RWPE2 (cell line): ENCODE measurements at places on chromosomes 4 and X.
A peak's percentile ranks its signal among the peaks of the same experiment; 100 is the strongest.

GRCh38 chr4:93066749-93067148 lies 761.8 kb upstream of the ATOH1 start:
- DNase-seq = no peak

GRCh38 chr4:81136161-81136905 lies 78.7 kb downstream of the PRKG2 start:
- no peak for DNase-seq

- no peak for DNase-seq
These were observed 118.0 kb downstream of the MANBA start for GRCh38 chr4:102642631-102643298.

DNA sequence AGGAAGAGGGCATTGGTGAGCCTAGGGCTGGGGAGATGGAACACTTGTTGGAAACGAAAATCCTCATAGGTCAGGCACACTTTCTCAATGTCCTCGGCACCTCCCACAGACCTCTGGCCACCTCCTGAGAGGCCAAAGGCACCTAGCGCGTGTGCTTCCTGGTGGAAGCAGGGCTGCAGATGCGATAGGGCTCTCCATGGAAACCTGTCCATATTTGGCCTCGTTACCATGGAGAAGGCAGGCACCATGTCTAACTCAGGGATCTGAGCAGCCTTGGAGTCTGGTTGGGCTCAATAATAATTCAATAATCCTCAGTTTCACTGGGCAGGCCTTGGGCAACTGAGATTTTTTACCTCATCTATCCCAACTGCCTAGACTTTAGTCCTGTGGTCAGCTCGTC lies 58.3 kb downstream of the RAI2 start:
- DNase-seq = no peak

- no peak for DNase-seq
These were observed 14.1 kb downstream of the FAT1 start for GRCh38 chr4:186709517-186709916.

DNA sequence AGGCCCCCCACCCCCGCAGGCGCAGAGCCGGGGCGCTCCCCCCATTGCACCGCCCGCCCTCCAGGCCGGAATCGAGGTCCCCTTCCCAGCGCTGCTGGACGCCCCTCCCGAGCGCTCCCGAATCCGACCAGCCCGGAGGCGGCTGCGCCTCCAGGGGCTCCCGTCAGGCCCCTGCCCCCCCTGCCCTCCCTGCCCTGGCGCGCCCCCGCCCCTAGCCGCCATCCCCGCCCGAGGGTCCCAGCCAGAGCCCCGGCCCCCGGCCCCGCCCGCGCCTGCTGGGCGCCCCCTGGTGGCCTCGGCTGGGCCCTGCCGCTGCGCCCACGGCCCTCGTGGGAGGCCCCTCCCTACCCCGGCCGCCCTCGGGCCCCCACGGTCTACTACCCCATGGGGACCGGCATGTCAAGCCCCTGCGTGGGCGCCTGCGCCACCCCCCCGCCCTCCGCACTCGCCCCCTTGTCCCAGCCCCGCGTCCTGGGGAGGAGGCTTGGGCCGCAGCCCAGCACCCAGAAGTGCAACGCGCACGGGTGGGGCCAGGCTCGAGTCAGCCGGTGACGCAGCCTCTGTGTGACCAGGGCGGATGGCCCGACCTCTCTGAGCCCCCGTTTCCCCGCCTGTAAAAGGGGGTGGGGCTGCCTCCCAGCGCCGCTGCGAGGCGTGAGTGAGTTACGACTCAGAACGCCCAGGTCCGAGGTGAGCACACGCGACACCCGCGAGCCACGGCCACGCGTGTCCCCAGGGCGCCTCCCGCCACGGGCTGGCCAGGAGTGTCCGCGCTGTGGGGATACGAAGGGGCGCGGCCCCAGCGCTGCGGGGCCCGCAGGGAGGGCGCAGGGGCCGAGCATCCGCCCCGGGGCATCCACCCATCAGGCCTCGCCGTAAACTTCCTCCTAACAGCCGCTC lies 104.9 kb downstream of the FAM53A start:
- peak; percentile 80 for DNase-seq

DNA sequence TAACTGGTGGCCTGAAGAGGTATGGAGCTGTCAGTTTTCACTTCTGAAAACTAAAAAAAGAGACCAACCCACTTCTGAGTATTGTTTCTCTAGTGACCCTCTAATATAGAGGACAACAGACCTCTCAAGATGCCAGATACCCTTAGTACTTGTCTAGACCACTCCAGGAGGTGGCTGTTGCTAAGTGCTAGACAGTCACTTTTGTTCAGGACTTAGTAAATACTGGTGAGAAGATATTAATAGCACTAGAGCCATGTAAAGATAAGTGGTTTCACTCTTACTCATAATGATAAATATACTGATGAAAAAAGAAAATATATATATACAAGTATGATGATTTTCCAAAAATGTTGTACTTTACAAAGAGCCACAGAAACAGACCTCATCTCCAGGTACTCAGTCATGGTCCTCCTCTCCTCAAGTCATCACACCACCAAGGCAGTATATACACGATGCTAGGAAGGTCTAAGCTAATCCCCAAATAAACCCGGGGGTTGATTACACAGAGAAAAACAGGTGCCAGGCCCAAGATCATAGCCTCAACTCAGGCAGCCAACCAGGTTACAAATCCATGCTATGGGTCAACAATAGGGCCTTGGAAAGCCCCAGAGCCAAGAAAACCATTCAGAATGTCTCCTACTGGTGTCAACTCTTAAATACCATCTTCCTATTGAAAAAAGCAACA lies 66.9 kb downstream of the ARHGEF9 start:
- DNase-seq = no peak

DNA sequence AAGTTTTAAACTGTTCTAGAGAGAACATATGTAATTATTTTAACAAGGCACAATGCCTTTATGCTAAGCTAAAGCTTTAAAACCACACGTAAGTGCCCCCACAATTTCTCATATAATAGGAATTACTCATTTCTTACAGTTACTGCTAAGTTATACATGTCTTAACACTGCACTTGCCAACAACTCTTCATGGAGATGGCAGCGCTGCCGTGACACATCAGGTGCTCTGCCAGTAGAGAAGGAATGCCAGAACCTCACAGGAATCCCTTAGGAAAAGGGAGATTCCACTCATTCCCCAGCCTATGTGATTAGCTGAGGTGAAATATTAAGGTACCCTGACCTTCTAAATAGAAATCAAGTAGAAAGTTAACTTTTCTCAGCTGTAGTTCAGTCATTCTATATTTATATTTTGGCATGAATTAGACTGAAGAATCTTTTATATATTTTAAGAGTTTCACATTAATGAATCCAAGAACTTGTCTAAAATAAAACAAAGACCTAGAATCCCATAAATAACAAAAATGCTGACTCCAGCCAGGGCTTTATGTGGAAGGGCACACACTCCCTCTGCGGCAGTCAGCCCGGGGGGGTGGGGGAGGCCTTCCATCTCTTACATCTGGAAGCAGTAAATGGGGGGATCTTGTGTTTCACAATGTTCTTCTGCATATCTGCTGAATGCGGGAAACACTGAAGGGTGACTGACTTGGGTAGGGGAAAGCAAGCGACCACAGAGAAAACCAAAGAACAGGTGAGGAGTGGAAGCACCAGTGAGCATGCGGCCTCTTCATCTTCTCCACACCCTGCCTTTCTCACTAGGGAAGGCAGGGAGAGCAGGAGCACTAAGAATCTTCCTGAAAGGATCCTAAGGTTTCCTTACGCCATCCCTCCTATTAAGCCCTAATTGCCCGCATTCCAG lies 23.7 kb downstream of the ACSL1 start:
- DNase-seq = no peak

DNA sequence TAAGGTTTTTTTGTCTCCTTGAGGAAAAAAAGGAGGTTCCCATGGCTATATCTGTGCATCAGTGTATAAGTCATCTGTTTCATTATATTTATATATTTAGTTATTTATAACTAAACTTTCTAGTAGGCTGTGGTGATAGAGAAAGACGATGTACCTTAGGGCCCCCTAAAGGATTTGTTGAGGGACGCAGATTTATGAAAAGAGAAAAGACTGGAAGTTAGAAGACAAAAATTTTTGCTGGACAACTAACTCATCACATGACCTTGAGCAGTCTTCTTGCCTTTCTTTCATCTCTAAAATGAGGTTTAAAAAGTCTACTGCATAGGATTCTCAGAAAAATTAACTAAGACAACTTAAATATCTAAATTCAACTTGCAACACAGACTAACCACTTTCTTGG lies 6.1 kb downstream of the GASK1B start:
- no peak for DNase-seq

DNA sequence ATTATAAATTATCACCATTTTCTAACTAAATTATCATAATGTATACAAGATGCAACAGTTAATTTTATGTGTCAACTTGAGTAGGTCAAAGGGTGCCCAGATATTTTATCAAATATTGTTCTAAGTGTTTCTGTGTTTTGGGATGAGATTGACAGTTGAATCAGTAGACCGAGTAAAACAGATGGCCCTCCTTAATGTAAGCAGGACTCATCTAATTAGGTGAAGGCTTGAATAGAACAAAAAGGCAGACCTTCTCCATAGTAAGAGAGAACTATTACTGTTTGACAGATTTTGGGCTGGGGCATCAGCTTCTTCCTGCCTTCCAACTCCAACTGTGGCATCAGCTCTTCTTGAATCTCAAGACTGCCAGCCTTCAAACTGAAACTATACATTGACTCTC lies 185.8 kb downstream of the TRAM1L1 start:
- DNase-seq = no peak

- DNase-seq = no peak
These were observed 91.1 kb downstream of the LDB2 start for GRCh38 chr4:16807355-16807754.

- no peak for DNase-seq
These were observed 19.6 kb downstream of the TMEM175 start for GRCh38 chr4:951594-952468.

GRCh38 chrX:134443020-134443419 lies 16.9 kb upstream of the HPRT1 start:
- no peak for DNase-seq

- DNase-seq = no peak
These were observed at the start of gene XK for GRCh38 chrX:37685381-37686359. XK (plus strand) TSS chrX:37685791; CDS start chrX:37685962, 171 bp downstream.

- no peak for DNase-seq
These were observed 66.4 kb upstream of the MAOA start for GRCh38 chrX:43589735-43590134.

GRCh38 chrX:154013614-154014360 lies 5.9 kb downstream of the IRAK1 start:
- DNase-seq = no peak

GRCh38 chr4:147311956-147312355 lies 168.9 kb upstream of the EDNRA start:
- no peak for DNase-seq

DNA sequence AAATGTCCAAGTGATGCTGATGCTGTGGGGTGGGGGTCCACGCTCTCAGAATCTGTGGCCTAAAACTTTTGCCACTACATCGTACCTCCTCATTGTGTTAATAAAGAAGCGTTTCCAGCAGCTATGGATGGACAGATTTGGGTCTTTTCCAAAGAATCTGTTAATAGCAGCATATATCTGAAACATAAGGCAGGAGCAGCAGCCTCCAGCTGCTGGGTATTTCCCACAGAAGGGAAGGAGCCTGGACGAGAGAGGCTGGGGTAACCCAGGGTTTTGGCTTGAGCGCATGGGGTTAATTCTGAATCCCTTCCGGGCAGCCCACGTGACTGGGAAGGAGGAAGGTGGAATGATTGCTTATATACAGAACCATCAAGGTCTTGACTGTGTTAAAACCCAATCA lies 332.4 kb downstream of the BCOR start:
- no peak for DNase-seq

GRCh38 chr4:107129076-107129475 lies 93.0 kb upstream of the DKK2 start:
- no peak for DNase-seq

DNA sequence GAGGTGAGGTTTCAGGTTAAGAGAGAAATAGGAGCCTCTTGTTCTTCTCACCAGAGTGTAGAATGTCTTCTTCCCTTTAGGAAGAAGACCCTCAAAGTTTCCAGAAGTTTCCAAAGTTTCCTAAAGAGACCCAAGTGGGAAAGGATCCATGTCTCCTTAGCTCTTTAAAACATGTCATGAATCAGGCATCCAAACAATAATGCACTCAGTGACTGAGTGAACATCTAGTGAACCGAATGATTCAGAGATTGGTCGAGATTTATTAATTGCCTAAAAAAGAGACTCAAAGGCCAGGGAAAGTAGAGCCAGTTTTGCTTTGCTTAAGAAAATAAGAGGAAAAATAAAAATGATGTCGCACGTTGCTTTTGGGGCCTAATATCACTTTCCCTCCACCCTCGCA lies 29.4 kb downstream of the FGF5 start:
- no peak for DNase-seq

DNA sequence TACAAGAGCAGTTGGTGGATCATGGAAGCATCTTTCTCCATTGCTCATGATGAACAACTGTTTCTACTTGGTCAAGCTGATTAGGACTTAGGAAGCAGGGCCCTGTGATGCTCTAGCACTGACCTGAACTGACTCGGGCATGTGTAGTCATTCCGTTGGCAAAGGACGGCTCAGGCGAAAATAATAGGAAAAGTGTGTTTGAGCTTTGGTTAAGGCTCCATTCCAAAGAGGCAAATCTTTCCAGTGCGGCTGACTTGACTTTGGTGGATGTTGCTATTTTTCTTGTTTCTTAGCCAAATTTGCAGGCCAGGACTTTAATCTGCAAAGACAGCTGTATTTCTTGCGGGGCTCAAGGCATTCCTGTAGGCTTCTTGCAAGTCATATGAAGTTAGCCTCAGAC lies 39.5 kb downstream of the ZNF518B start:
- DNase-seq = no peak

GRCh38 chrX:113675278-113675677 lies 834.6 kb upstream of the AMOT start:
- no peak for DNase-seq

DNA sequence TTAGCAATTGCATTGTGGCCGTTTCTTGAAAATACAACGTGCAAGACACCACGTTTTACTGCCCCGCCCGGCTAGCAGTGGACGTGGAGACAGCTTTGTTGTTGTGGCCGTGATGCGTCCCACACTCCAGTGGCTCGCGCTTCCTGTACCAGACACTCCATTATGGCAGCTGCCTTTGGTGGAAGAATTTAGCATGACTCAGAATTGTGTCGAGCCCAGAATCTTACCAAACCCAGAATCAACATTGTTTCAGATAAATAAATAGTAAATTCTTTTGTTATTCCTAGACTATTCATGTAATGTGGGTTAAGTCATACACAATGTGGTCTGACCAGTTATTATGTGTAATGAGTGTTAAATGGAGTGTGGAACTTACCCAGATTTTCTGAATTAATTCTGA lies 25.3 kb upstream of the S100P start:
- DNase-seq = no peak

DNA sequence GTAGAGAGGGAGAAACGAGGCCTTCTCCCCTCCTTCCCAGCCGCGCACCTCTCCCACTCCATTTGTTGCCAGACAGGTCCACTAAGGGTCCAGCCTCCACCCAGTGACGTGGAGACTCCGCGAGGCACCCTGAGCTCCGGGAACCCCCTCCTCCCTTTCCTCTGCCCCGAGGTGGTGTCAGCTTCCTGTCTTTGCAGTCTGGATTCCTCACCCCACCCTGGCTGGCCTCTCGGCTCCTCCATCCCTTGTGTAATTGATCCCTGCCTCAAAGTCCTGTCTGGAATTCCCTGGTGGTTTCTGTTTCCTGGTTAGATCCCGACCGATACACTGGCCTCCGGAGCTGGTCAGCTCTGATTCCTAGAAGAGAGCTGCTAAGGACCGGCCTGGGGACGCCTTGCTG lies 105.9 kb upstream of the SCOC start:
- DNase-seq = no peak
